Effector memory CD4-positive, alpha-beta T cell (primary cell): ENCODE measurements at places on chromosomes 1 and 21.

GRCh38 chr21:45364468-45365185, 40.3 kb upstream of the COL18A1 start:
- no peak for DNase-seq

GRCh38 chr1:159959451-159959850, 5.4 kb upstream of the SLAMF9 start:
- no peak for DNase-seq

DNA sequence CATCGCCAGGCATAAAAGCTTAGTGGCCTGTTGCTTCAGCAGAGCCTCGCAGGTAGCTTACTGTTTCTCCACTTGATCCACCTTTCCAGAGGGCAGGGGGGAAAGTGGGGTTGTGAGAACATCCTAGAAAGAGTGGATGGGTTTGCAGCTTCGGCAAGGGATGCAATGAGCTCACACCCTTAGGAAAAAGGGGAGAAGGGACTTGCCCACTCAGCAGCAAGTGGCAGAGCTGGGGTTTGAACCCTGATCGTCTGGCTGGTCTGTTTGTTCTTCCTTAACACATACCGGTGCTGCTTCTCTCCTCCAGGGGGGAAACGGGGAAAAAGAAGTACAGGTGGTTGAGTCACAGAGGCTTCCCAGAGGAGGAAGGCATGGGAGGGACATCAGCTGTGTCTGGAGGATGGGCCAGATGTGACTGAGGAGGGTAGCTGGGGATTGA, 1.0 kb downstream of the TMEM201 start:
- DNase-seq, result no peak

DNA sequence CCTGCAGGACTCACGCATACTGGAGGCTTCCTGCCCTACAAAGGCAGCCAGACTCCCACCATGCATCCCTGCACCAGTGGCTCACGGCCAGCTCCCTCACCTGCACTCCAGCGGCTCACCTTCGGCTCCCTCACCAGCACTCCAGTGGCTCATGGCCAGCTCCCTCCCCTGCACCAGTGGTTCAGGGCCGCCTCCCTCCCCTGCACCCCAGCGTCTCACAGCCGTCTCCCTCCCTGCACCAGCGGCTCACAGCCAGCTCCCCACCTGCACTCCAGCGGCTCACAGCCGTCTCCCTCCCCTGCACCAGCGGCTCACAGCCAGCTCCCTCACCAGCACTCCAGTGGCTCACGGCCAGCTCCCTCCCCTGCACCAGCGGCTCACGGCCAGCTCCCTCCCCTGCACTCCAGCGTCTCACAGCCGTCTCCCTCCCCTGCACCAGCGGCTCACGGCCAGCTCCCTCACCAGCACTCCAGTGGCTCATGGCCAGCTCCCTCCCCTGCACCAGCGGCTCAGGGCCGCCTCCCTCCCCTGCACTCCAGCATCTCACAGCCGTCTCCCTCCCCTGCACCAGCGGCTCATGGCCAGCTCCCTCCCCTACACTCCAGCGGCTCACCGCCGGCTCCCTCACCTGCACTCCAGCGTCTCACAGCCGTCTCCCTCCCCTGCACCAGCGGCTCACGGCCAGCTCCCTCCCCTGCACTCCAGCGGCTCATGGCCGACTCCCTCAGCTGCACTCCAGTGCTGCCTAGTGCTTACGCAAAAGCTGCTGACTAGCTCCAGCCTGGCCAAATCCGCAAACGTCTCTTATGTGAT, 324.5 kb downstream of the NPHP4 start:
- no peak for DNase-seq

- no peak for DNase-seq
These were observed 367.3 kb downstream of the PTPRU start for GRCh38 chr1:29603622-29604021.

- no peak for DNase-seq
These were observed 2.8 kb upstream of the OSCP1 start for GRCh38 chr1:36453051-36453450.

GRCh38 chr1:212728606-212729005, 29.0 kb upstream of the BATF3 start:
- no peak for DNase-seq
